ENCODE measurements at places on chromosomes 5 and 9. TPM values are rescaled to one million over a fixed set of nuclear protein-coding genes. Genes with fewer than 3 reads are reported as not detected.

The NUTM2F gene
- total RNA-seq: not detected

The SPATA31A7 gene
- not detected for total RNA-seq

The OR1Q1 gene
- not detected for total RNA-seq

The DDX46 gene
- total RNA-seq: 26.1 TPM

The FBN2 gene
- total RNA-seq: 81.6 TPM

The CDC26 gene
- total RNA-seq: 35.8 TPM

The NPR3 gene
- total RNA-seq: 2.9 TPM

The TRIO gene
- 366 TPM for total RNA-seq

The PRR7 gene
- 4.7 TPM for total RNA-seq

The IFNA13 gene
- total RNA-seq: not detected

The BHMT gene
- 0.86 TPM for total RNA-seq

Data from fibroblast of villous mesenchyme (primary cell).